GM23338 (cell line): ENCODE measurements at places on chromosomes 16 and 17. TPM values are rescaled to one million over a fixed set of nuclear protein-coding genes. Genes with fewer than 3 reads are reported as not detected.

AMZ2 gene
- 49.1 and 54.2 TPM in 2 replicates for total RNA-seq

DNA sequence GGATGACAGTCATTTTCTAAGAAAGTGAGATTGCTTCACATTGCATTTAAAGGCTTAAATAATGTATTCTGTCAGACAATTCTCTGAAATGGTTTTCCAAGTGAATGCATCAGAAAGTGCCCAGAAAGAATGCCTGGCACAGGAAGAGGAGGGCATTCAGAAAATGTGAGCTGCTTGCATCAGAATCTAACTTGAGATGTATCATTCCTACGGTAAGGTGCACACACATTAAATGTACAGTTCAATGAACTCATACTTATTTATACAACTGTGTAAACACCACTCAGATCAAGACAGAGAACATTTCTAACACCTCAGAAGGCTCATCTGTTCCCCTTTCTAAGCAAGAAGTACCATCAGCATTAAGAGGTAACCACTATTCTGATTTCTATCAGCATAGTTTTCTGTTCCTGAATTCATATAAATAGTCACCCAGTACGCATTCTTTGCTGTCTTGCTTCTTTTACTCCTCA, 638.0 kb downstream of the MAF start:
- no peaks in the 10 kb centered on the region for H3K36me3 ChIP-seq
- H3K4me3 ChIP-seq: no peak overlapping the region
- H3K27ac ChIP-seq: no peak overlapping the region

DNA sequence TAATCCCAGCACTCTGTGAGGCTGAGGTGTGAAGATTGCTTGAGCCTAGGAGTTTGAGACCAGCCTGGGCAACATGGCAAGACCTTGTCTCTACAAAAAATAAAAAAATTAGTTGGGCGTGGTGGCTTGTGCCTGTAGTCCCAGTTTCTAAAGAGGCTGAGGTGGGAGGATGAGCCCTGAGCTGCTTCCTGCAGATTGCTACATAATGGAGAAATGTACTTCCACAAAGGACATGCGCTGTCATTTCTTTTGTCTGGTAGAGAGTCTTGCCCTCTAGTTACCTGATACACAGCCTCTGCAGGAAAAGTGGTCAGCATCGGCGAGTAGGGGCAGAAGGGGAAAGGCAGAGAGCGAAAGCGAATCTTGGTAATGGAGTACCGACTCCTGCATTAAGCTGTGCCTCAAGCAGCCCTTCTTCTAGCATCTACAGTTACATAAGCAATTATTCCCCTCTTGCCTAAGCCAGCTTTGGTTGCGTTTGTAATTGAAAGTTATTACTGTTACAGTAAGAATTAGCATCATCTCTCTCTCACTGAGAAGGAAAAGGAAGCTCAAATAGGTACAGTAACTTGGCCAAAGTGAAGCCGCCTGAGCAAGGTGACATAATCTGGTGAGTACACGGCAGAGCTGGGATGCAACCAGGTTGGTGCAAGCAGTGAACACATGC, 18.5 kb upstream of the GGA2 start:
- H3K4me3 ChIP-seq: no peak overlapping the region
- no peaks in the 10 kb centered on the region for H3K27me3 ChIP-seq
- DNase-seq: no peak
- H3K4me1 ChIP-seq: no peaks in the 10 kb centered on the region
- H3K36me3 ChIP-seq: peaks cover 50% of the 10 kb centered on the region

OR1A1 gene
- total RNA-seq: not detected in 2 replicates

- H3K36me3 ChIP-seq: no peaks in the 10 kb centered on the region
- H3K4me3 ChIP-seq: no peak overlapping the region
- no peak overlapping the region for H3K27ac ChIP-seq
These were observed 11.3 kb downstream of the CACNG4 start for GRCh38 chr17:66975614-66976378.

GRCh38 chr17:29032857-29033197, 10.1 kb upstream of the PIPOX start:
- H3K4me1 ChIP-seq: peaks cover 49% of the 10 kb centered on the region
- 0 out of 2 replicates have a peak overlapping the region, but pooled peaks have one; percentile 27 for H3K4me3 ChIP-seq
- H3K27me3 ChIP-seq: no peaks in the 10 kb centered on the region
- DNase-seq: peak; percentile 81
- peak overlapping the region; percentile 93 for H3K27ac ChIP-seq
- H3K36me3 ChIP-seq: no peaks in the 10 kb centered on the region

- peak overlapping the region; percentile 61 for H3K4me3 ChIP-seq
- peak; percentile 88 for DNase-seq
- peaks cover 18% of the 10 kb centered on the region for H3K4me1 ChIP-seq
- no peaks in the 10 kb centered on the region for H3K36me3 ChIP-seq
These were observed 18.1 kb downstream of the SOCS3 start for GRCh38 chr17:78341559-78342448.

TBKBP1 gene
- 10.6 and 12.1 TPM in 2 replicates for total RNA-seq

DNA sequence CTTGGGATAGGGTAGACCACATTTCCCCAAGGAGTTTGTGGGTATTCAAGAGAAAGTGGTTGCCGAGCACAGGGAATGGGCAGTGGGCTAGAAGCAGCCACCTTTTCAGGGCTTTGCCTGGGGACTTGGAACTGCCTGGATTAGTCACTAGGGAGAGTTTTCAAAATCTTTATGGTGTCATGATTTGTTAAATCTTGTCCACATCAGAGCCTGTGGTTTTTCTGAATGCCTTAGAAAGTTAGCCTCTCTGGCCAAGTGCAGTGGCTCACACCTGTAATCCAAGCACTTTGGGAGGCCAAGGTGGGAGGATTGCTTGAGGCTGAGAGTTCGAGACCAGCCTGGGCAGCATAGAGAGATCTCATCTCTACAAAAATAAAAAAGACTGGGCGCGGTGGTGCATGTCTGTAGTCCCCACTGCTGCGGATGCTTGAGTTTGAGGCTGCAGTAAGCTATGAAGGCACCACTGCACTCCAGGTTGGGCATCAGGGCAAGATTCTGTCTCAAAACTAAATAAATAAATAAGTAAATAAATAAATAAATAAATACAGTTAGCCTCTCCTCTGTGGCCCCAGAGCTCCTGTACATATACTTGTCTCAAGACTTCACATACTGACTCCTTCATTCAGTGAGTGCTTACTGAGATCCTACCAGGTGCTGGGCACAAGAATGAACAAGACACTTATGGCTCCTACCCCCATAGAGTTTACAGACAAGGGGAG, 76.3 kb upstream of the HNF1B start:
- H3K27me3 ChIP-seq: no peaks in the 10 kb centered on the region
- no peak for DNase-seq
- no peaks in the 10 kb centered on the region for H3K4me1 ChIP-seq
- H3K27ac ChIP-seq: no peak overlapping the region
- H3K36me3 ChIP-seq: no peaks in the 10 kb centered on the region
- H3K4me3 ChIP-seq: no peak overlapping the region

DNA sequence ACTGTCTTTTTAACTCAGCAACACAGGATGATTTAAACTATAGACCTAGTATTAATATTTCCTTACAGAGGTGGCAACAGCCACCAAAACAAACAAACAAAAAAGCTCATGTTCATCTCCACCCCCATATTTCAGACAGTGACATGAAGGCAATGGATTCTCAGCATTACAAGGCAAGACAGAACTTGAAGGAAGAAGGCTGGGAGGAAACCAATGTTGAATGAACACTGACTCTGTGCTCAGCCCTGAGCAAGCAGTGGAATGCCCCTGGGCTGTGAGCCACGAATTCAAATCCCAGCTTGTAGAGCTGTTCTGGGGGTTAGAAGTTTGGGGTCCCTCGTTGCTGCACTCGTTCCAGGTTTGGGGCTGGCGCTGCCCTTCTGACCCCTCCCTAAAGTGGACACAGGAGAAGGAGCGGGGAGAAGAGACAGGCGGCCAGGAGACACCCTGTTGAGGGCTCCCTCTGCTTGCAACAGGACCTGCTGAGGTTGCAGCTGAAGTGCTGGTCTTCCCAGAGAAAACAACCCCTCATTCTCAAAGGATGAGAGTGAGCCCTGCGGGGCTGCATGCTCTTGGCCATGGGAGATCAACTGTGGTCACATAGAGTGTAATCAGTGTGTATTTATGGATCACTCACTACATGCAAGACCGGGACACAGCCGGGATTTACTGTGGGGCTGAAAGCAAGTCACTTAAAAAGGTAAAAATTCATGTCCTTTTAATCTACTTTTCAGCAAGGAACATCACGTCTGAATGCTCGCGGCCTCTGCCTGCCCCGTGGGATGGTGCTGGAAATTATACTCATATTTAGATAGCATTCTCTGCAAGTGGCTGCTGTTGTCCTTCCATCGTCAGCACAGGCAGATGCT, 34.3 kb downstream of the MYH3 start:
- H3K4me1 ChIP-seq: no peaks in the 10 kb centered on the region
- no peak overlapping the region for H3K27ac ChIP-seq
- H3K36me3 ChIP-seq: no peaks in the 10 kb centered on the region
- H3K4me3 ChIP-seq: no peak overlapping the region

DNA sequence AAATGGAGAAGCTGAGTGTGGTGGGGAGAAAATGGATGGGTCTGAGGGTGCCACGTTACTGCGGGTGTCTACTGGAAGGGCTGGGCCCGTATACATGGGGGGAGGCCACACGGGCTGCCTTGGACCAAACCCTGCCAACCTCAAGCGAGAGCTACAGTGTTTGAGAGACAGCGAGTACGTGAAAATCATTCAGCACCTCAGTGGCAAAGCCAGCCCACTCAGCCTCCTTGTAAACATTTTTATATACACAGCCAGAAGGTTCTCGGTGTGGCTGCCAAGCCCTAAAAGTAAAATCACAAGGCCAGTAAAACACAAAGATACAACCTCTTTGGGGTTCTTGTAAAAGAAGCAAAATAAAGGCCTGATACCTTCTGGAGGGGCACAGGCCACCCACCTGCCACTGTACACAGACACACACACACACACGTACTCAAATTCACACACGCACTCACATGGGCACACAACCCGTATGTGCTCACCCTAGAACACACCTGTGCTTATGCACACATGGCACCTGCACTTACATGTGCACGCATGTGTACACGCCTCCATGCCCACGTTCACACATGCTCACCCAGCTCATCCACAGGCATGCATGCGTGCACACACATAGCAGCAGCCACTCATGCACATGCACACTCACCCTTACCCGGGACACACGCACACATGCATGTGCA, 102.8 kb downstream of the GSG1L start:
- DNase-seq: no peak
- no peaks in the 10 kb centered on the region for H3K36me3 ChIP-seq
- H3K4me1 ChIP-seq: no peaks in the 10 kb centered on the region

ANTKMT gene
- total RNA-seq: 23.8 and 37.1 TPM in 2 replicates

- DNase-seq: peak; percentile 79
- peak overlapping the region; percentile 53; the same call in 1 of the 2 replicates for H3K27ac ChIP-seq
- H3K27me3 ChIP-seq: no peaks in the 10 kb centered on the region
- H3K4me1 ChIP-seq: peaks cover 19% of the 10 kb centered on the region
These were observed 17.3 kb upstream of the C16orf74 start for GRCh38 chr16:85768199-85768598.

TBC1D3C gene
- total RNA-seq: not detected in 2 replicates

- no peak overlapping the region for H3K27ac ChIP-seq
- peak; percentile 14 for DNase-seq
- no peaks in the 10 kb centered on the region for H3K36me3 ChIP-seq
- H3K4me3 ChIP-seq: no peak overlapping the region
These were observed 130.3 kb downstream of the IRF8 start for GRCh38 chr16:86029131-86029741.

- peaks cover 9% of the 10 kb centered on the region for H3K4me1 ChIP-seq
- no peak overlapping the region for H3K27ac ChIP-seq
- 0 out of 2 replicates have a peak, but pooled peaks cover 3% of the 10 kb centered on the region for H3K36me3 ChIP-seq
- no peak overlapping the region for H3K4me3 ChIP-seq
- DNase-seq: no peak
These were observed 3.6 kb downstream of the FA2H start for GRCh38 chr16:74770831-74771526.

DNA sequence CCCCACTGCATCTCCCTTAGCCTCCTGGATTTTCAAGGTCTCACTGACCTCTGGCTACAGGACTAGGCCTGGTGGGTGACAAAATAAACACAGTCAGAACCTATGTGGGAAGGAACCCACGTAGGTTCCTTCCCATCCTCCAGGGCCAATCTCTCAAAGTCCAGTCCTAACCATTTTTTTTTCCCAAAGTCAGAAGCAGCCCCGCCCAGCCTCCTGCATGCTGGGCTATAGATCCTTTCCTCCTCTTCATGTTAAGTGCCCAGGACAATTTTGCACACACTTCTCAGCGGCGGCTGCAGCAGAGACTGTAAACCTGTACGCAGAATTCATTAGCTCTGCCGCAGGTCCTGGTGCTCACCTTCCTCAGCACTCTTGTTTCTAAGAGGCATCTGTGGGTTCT, 285.8 kb downstream of the NPIPA8 start:
- DNase-seq: no peak
- no peaks in the 10 kb centered on the region for H3K36me3 ChIP-seq
- no peak overlapping the region for H3K27ac ChIP-seq
- H3K27me3 ChIP-seq: no peaks in the 10 kb centered on the region

- no peak for DNase-seq
- H3K27ac ChIP-seq: no peak overlapping the region; the same call in 1 of the 2 replicates
- peaks cover 5% of the 10 kb centered on the region; the same call in 1 of the 2 replicates for H3K36me3 ChIP-seq
These were observed 42.2 kb downstream of the MRM3 start for GRCh38 chr17:824378-824777.

PCGF2 gene
- 21.1 and 23.4 TPM in 2 replicates for total RNA-seq

DNA sequence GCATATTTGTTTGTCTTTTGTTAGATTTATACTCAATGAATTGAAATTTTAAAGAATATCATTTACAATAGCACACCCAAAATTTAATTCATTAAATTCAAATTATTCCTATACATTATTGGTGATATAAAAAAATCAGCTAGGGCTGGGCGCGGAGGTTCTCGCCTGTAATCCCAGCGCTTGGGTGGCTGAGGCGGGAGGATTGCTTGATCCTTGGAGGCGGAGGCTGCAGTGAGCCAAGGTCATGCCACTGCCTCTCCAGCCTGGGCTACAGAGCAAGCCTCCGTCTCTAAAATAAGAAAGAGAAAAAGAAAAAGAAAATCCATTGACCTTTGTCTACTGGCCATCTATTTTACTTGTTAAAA, 4.5 kb upstream of the PRDM7 start:
- peaks cover 27% of the 10 kb centered on the region for H3K27me3 ChIP-seq
- no peak for DNase-seq
- peak overlapping the region; percentile 85; the same call in 1 of the 2 replicates for H3K4me3 ChIP-seq
- H3K27ac ChIP-seq: no peak overlapping the region

DNA sequence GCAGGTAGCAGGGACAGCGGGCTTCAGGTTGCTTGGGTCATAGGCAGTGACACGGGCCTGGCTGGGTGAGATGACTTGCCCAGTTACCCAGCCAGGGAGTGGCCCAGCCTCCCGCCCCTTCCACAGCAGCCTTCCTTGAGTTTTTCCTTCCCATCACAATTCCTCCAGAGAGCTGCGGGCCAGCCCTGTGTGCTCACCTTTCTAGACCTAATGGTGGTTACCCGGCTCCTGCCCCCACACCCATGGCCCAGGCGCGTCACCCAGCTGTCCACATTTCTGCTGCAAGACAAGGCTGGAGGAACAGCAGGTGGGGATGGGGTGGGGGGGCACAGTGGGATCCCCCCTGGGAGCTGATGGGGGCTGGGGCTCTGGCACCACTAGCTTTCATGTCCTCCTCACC, 203.2 kb downstream of the NTN1 start:
- no peaks in the 10 kb centered on the region for H3K36me3 ChIP-seq
- no peaks in the 10 kb centered on the region for H3K27me3 ChIP-seq
- H3K4me1 ChIP-seq: no peaks in the 10 kb centered on the region; the same call in 1 of the 2 replicates
- no peak overlapping the region for H3K27ac ChIP-seq
- no peak overlapping the region for H3K4me3 ChIP-seq
- no peak for DNase-seq

SPATA32 gene
- total RNA-seq: not detected in 2 replicates

- no peak overlapping the region; the same call in 1 of the 2 replicates for H3K27ac ChIP-seq
- H3K36me3 ChIP-seq: no peaks in the 10 kb centered on the region
- H3K27me3 ChIP-seq: no peaks in the 10 kb centered on the region
- H3K4me1 ChIP-seq: peaks cover 3% of the 10 kb centered on the region; the same call in 1 of the 2 replicates
- peak overlapping the region; percentile 97 for H3K4me3 ChIP-seq
- no peak for DNase-seq
These were observed 681 bp downstream of the CALCOCO2 start for GRCh38 chr17:48831549-48831883.
